ENCODE measurements at places on chromosomes 5 and 9.

DNA sequence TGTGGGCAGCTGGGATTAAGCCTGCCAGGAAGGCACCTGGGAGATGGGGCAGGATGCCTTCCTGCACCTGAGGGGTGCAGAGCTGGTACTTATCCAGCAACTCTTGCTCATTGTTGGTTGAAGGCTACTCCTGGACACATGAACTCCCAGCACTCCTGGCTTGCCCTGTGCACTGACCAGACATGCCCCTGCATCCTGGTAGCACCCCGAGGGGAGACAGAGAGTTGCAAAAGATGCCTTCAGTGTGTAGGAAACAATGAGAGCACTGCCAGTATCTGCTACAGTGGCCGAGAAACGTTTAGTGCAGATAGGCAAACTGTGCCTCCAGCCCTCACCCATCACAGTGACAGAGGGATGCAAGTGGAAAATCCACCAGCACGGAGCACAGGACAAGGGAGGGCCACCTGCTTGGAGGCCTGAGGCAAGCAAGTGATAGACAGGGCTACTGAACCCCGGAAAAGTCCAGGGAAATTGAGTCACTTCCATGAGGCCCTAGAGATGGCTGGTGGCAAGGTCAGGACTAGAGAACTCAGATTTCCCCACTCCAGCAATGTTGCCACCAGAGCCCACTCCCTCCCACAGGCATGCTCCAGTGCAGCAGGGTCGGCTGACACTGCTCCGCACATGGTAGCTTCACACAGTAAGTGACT, 171.1 kb downstream of the FSTL4 start:
- H3K27me3 ChIP-seq, result peaks cover 5% of the 10 kb centered on the region
- H3K36me3 ChIP-seq, result no peaks in the 10 kb centered on the region
- H3K4me1 ChIP-seq, result no peaks in the 10 kb centered on the region
- H3K27ac ChIP-seq, result no peak overlapping the region
- no peak overlapping the region for H3K4me3 ChIP-seq
- no peak for DNase-seq

- no peaks in the 10 kb centered on the region for H3K27me3 ChIP-seq
- DNase-seq, result no peak
- H3K36me3 ChIP-seq, result no peaks in the 10 kb centered on the region
- no peak overlapping the region for H3K4me3 ChIP-seq
- no peaks in the 10 kb centered on the region for H3K4me1 ChIP-seq
- no peak overlapping the region for H3K27ac ChIP-seq
These were observed 27.1 kb upstream of the TEX10 start for GRCh38 chr9:100379862-100380261.

DNA sequence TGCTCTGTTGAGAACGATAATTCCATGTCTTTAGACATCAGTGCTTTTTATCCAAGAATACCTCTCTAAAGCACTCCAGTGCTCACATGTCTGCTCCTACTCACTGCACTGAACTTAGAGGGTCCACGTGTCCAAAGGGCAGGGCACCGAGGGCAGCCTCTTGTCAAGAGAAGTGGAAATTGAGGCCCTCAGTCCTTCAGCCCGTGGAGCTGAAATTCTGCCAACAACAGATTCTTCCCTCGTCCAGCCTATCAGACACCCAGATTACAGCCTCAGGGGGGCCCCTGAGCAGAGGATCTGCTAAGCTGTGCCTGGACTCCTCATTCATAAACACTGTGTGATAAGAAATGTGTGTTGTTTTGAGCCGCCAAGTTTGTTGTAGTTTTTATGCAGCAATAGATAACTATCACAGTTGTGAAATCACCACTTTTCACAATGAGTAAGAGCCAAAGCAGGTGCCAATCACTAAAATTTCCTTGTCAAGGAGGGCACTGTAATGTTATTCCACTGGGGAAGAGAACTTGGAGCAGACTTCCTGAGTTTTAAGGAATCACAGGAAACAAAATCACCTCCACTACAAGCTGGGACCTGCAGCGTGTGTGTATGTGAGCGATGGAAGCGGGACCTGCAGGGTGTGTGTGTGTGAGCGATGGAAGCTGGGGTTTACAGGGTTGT, 58.8 kb upstream of the IGFBPL1 start:
- no peak overlapping the region for H3K4me3 ChIP-seq
- H3K36me3 ChIP-seq, result no peaks in the 10 kb centered on the region
- no peak overlapping the region for H3K27ac ChIP-seq
- no peaks in the 10 kb centered on the region for H3K27me3 ChIP-seq

GRCh38 chr5:179317411-179318220, 27.6 kb downstream of the ADAMTS2 start:
- H3K4me1 ChIP-seq, result no peaks in the 10 kb centered on the region
- no peak for DNase-seq
- H3K27ac ChIP-seq, result no peak overlapping the region
- no peak overlapping the region for H3K4me3 ChIP-seq
- no peaks in the 10 kb centered on the region for H3K36me3 ChIP-seq

- DNase-seq, result no peak
- H3K4me3 ChIP-seq, result no peak overlapping the region
- no peak overlapping the region for H3K27ac ChIP-seq
- H3K27me3 ChIP-seq, result no peaks in the 10 kb centered on the region
- H3K36me3 ChIP-seq, result no peaks in the 10 kb centered on the region
These were observed 37.4 kb downstream of the PTTG1 start for GRCh38 chr5:160458806-160459800.

DNA sequence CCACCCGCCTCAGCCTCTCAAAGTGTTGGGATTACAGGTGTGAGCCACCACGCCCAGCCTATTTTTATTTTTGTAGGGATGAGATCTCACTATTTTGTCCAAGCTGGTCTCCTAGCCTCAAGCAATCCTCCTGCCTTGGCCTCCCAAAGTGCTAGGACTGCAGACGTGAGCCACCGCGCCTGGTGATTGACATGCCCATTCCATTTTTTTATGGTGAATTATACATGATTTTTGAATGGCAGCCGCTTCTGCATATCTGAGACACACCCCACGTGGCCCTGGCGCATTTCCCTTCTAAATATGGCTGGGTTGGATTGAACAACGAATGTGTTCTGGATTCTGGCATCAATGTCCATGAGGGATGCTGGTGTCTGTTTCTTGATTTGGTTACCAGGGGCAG, 22.7 kb downstream of the PLPP7 start:
- H3K4me3 ChIP-seq, result no peak overlapping the region
- peaks cover 10% of the 10 kb centered on the region for H3K4me1 ChIP-seq
- no peaks in the 10 kb centered on the region for H3K27me3 ChIP-seq
- no peak overlapping the region for H3K27ac ChIP-seq
- no peak for DNase-seq

Data from DND-41 (cell line).